ENCODE measurements at places on chromosomes 2 and 18.

DNA sequence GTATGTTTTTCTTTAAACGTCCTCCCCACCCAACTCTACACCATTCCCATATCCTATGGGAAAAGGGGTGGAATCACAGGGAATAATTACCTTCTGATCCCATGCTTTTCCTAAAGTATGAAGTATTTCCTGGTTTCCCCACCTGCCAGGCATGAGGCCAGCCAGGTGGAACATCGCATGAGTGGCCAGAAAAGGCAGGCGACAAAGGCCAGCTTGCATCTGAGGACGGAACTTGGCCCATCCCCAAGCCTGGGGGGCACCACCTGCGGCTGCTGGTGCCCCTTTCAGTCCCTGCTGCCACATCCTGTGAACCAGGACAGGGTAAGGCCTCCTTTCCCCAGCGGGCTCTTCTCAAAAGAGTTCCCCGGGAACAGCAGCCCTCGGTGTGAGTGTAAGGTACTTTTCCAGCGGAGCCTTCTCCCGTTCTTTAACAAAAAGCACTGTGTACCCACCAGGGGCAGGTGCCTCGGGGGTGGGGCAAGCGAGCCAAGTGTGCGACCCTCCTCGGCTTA is 1.2 kb upstream of the ERFE start:
- no peak for DNase-seq

DNA sequence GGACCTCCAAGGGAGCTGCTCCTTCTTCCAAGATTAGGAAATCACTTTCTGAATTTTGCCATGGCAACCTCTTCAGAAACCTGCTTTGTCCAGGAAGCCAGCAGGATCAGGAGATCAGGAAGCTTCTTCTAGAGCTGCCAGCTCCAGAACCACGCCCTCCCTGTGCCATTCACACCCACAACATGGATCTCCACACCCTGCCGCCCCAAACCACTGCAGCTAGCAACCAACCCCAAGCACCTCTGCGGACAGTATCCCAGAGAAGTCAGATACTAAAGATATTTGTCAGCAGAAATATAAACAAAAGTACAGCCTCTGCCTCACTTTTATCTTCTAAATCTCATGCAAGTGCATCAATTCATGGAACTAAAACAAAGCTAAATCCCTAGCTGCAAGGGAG is 106.4 kb downstream of the VIT start:
- DNase-seq = no peak

GRCh38 chr2:54903736-54904554 is 146.3 kb downstream of the RTN4 start:
- no peak for DNase-seq

DNA sequence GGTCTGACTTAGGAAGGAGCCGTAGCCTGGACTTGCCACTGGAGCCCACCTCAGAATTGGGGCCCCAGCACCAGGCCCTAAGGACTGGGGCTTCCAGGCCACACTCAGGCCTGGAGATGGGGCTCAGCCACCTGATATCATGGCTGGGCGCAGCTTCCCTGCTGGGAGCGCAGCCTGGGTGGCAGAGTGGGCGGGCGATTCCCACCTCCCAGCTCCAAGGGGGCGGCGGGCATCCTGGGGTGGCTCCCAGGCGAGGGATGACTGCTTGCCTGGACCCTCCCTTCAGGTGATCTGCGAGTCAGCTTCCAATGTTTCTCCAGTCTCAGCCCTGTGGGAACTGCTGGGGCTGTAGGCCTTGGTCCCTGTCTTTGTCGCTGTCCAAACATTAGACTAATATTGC is 20.1 kb downstream of the GPR35 start:
- no peak for DNase-seq

- DNase-seq = no peak
Observed at GRCh38 chr18:51397347-51397962, 200.0 kb upstream of the MEX3C start.

DNA sequence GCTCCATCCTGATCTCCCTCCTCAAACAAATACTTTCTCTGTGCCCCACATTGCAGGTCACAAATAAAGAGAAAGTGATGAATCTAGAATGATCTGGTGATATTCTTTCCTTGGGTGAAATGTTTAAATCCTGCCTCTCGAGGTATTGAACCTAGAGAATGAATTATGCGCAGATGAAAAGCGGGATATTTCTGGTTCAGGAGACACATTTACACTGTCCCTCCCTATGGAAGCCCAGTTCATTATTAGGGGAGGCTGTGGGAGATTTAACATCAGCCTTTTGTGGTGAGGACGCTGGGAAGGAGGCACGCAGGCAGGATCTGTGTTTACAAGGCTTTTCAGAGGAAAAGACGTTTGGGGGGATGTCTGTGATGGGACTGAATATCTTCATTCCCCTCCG is 20.6 kb downstream of the MAPRE2 start:
- DNase-seq = no peak

- DNase-seq = no peak
Observed at GRCh38 chr2:75022516-75022915, 64.1 kb downstream of the POLE4 start.

DNA sequence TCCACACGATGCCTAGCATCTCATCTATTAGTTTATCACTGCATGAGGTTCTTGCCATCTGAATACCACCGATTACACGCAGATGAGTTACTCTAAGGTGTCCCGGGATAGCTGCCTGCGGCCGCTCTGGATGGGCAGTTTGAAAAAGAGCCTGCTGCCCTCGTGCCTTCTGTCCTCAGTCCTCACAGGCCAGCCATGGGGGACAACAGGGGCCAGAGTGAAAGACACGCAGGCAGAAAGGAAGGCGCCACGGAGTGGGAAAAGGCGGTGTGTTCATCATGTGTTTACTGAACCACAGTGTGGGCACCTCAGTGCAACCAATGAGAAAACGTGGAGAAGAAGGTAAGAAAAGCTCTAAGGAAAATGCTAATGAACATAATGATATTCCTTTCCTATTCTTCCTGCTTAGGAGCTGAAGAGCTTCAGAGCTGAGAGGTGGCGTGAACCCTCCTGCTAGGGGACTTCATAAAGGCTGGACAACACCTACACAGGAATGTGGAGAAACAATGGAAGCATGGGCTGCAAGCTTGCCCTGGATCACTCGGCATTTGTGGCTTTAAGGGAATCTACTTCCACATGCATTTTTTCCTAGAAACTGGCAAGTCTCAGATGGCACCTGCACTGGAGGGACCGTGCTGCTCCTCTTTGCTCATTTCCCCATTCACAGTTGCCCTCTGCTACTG is 50.9 kb downstream of the CABYR start:
- no peak for DNase-seq

DNA sequence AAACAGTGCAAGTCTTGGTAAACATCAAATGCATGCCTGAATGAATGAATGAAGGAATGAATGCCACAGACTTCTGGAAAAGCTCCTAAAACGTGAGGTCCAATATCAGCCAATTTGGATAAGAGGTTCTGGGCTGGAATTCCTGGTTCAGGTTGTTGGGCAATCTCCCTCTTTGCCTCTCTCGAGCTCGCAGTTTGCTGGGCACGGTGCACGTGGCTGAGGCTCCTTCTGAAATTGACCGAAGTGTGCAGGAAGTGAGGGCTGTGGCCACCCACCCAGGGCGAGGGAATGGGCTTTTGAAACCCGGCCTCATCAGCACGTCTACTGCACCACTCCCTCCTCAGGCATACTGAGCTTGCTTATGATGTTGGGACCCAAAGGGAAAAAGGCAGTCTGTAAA is 288.8 kb upstream of the HS6ST1 start:
- DNase-seq = no peak

DNA sequence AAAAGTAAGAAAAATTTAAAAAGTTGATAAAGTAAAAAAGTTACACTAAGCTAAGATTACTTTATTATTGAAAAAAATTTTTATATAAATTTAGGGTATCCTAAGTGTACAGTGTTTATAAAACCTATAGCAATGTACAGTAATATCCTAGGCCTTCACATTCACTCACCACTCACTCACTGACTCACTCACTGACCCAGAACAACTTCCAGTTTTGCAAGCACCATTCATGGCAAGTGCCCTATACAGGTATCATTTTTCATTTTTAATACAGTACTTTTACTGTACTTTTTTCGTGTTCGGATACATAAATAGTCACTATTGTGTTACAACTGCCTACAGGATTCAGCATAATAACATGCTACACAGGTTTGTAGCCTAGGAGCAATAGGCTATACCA is 8.9 kb upstream of the THUMPD2 start:
- DNase-seq = no peak

GRCh38 chr2:148552675-148553331 is 91.7 kb upstream of the EPC2 start:
- DNase-seq = no peak

DNA sequence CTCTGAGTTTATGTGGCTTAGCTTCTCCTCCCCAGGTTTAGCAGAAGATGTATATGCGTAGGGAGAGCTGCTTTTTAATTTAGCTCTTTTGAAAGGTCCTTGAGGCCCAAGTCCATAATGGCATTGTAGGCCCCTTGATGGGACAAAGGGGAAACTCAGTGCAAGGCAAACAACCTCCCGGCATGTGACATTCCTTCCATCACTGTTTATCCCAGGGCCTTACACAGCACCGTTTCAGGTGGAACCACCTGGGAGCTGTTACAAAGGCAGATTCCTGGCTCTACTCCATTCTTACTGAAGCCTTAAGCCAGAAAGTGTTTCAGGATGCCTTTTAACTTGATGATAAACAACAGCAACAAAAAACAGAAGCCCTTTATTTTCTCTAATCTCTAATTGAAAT is 555.4 kb downstream of the SLC4A3 start:
- no peak for DNase-seq

DNA sequence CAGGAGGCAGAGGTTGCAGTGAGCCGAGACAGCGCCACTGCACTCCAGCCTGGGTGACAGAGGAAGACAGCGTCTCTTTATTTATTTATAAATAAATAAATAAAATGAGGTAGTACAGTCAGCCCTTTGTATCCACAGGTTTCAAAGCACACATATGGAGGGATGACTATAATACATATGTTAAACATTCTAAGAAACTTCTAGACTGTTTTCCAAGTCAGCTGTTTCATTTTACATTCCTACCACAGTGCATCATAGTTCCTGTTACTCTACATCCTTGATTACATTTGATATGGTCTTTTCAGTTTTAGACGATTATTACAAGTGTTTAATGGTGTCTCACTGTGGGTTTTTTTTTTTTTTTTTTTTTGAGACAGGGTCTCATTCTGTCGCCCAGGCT is 157.6 kb downstream of the ATAD2B start:
- no peak for DNase-seq

DNA sequence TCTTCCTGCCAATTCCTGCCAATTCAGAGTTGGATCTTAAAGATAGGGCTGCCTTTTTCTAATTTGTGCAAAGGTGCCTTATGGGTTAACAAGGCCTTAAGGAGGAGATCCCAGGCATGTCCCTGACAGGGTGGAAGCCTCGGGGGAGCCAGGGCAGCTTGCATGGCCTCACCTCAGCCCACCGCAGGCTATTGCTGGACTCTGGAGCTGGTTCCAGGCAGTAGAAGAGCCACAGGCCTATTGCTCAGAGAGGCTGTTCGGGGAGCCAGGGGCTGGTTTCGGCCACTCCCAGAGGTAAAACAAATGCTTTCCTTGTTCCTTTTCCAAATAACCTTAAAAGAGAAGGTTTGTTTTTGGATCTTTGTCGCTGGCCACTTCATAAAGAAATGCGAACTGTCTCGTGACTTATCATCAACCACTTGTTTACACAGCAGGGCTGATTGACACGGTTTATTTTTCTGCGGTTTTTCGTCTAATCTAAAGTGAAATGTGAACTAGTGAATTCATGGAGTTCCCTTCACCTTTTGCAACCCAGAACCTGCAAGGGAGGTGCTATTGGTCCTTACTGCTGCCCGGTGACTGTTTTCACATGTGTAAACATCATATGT is 108.6 kb downstream of the APOB start:
- peak; percentile 32 for DNase-seq

DNA sequence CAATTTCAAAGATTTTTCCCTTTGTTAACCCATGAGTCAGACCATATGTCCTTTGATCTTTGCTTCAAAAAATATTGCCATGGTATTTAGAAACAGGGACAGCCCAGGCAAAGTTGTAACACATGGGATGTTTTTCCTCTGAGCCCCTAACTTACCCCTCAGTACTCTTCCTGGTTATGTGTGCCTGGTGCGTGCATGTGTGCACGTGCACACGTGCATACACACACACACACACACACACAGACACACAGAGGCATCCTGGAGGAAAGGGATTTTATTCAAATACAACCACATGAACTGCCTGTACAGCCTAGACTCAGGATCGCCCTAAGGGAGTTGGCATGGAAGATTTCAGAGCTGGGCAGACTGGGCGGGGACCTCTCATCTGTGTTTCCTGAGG is 5.1 kb downstream of the AFF3 start:
- no peak for DNase-seq

DNA sequence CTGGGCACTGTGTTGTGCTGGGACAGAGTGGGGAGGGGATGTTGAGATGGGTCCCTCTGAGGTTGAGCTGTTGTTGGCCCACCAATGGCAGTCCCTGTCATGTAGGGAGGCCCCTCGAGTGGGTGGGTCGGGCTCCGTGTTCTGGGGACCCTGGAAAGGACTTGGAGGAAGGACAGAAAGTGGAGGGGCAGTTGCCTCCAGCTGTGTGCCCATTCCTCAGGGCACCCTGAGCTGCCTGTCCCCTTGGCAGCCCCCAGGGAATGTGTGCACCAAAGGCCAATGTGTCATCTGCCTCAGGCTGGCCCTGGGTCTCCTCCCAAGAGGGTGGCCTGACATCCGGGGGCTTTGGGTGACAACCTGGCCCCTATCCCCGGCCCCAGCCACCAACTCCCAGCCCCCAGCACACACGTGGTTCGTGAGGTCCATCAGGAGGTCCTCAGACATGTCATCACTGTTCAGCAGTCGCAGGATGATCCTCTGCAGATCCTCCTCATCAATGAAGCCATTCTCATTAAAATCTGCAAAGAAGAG is 57.7 kb downstream of the CIB4 start:
- DNase-seq = no peak

DNA sequence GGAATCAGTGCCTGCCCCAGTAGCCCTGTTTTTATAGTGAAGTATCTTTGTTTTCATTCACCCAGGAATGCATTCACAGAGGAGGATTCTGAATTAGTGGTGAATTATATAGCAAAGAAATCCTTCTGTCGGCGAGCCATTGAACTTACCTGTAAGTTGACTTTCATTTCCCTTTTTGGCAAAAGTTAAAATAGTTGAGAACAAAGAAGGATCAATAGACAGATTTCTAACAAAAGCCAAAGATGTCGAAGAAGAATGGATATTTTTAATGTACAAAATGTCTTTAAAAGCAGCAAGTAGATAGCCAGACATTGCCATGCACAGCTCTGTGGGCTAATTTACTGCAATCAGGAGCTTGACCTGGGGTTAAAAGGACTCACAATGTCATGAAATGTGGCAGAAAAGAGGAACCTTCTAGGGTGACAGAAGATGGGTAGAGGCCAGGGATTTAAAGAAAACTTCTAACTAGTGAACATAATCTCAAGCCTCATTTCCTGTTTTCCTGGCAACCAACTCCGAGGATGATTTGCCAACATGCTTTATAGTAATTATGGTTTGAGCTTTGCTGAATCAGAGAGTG is 53.8 kb upstream of the TMEM87B start:
- DNase-seq = no peak

DNA sequence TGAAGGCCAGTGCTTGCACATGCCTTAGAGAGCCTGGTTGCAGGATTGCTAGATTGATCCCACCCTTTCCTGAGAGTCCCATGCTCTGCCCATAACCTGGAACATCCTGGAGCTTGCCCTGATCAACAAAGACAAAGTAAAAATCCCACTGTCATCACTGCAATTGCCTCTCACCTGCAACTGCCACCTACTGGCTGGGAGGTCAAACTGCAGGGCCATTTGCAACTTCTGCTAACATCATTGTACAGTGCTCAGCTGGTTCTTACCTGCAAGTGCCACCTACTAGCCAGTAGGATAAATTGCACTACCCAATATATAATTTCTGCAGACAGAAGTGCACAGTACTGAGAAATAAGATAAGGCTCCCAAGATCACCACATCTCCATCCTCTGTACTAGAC is 947.5 kb downstream of the CPS1 start:
- no peak for DNase-seq

GRCh38 chr2:103462101-103462500 is 700.3 kb downstream of the TMEM182 start:
- DNase-seq = no peak
